ENCODE measurements at places on chromosomes 5 and 9. TPM values are rescaled to one million over a fixed set of nuclear protein-coding genes. Genes with fewer than 3 reads are reported as not detected.

Gene GPX3
- 3.8 TPM for polyA plus RNA-seq

Gene IL9
- polyA plus RNA-seq, result not detected

DNA sequence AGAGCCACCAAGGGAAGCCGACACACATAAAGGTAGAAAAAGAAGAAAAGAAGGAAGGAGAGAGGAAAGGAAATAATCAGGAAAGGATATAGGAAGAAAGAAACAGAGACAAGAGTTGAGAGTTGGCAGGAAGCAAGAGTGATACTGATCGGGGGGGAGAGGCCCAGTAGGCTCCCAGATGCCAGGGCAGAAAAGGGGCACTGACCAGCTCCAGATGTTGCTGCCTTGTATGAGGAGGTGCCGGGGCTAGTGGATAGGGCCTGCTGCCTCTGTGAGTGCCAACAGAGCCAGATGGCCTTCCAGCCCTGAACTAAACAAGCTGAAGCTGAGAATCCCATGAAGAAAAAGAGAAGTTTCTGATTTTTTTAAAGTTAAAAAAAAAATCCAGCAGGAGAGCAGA lies 82.0 kb upstream of the TRIM32 start:
- DNase-seq, result no peak

- no peak for DNase-seq
Measured at GRCh38 chr9:74672237-74672636, 175.1 kb downstream of the RORB start.

DNA sequence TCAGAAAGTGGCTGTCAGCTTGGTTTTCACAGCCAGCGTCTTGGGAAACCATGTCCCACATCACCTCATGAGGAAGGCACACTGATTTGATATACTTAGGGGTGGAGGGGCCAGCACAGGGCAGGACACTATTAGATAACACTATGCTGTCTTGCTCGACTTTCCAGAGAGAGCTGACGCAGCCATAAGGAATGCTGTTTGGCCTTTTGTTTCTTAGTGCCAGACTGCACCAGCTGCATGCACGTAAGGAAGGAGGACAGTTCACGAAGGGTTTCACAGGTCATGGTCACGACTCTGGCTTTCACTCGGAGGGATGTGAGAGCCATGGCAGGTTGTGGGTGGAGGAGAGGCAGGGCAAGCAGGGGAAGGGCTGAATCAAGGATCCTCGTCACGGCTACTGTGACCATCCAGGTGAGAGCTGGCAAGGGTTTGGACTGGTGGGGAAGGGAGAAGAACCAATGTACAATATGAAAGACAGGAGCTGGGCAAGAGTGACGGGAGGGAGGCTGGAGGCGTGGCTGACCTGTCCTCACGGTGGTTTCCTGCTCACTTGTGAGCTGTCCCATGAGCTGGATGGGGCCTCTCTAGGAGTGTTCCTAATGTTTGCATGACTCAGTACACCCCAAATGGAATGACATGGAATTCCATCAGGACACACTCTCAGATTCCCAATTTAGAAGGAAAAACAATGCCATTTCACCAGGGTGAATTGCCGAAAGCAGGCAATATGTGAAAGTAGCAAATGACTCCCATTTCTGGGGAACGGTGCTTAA lies 61.7 kb downstream of the OTULIN start:
- no peak for DNase-seq

DNA sequence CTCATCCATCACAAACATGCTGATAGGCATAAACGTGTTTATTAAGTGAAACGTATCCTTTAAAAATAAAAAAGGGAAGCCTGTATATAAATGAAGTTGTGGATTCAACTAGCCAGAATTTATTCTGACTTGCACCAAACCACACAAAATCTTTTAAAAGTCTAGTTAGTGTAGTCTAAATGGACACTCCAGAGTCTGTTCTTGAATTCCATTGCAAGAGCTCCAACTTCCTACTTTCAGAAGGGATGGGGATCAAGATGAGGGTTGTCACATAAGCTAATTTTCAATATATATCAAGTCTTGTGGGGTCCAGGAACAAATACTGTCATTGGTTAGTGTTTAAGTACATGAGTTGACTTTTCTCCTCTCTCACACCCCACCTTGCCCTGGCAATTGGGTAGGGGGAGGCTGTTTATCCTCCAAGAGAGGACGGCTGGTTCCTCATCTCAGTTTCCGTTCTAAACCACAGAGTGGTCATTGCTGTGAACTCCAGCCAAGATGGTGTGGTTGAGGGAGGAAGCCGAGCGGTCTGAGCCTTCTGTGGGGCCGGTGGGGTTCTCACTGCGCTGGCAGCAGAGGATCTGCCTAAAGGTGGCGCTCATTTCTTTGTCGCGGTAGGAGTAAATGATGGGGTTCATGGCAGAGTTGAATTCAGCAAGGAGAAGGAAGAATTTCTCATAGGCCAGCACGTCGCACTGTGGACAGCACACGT lies 163.2 kb downstream of the LPAR1 start:
- no peak for DNase-seq

- DNase-seq, result no peak
Measured at GRCh38 chr9:93122721-93123221, 11.3 kb downstream of the NINJ1 start.

DNA sequence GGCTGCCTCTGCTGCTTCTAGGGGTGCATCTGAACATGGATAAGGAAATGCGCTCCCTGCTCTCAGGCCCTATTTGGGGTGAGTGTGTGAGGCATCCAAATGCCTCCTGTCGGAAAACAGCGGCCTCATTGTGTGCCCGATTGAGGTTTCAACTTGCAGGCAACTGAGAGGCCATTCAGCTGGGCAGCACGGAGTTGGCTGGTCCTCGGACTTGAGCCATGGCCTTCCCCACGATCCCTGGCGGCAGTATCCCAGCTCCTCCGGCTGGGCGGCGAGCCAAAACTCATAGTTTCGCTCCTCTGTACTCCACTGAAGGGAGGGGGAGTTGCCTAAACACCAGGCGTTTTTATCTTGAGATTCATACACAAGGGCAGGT lies 597.3 kb upstream of the SGCD start:
- DNase-seq, result no peak

DNA sequence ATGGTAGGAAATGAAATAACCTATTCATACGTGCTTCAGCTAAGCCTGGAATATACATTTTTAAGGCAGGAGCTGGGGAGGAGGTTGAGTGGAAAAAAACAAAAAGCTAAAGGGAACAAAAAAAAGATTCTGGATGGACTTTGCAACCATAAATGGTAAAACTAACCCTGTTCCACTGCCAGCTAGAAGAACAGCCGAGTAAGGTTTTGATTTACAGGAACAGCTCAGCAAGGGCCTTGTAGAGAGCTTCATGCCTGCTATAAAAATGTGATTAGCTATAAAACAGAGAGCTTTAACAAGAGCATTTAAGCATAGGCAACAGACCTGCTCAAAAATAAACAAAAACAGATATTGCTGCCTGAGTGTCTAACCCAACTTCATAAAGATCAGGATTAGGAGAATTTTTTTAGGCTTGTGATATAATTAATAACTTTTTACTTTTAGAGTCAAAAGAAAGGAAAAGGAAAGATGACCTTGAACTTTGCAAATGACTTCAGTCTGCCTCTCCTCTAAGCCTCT lies 194.8 kb downstream of the FBXL7 start:
- peak; percentile 51 for DNase-seq

DNA sequence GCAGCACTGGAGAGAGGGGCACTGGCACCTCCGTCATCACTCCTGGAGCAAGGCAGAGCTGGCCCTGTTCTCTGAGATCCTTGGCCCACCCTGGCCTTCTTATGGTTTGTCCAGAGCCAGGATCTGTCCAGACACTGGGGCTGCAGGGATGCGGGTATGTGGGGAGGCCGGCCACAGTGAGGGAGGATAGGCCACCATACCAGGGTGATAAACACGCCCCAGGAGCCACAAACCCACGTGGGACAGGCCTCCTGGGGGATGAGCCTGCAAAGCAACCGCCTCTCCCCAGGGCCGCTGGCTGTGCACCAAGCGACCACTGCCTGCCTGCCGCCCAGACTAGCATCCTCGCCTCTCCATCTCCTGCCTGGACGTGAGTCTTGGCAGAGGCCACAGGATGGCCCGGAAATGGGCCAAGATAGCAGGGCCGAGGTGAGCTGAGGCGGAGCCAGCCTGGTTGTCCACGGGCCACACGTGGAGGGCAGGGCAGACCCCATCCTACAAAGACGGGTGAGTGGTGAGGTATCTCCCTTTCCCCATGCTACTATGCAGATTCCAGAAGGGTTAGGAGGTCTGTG lies 4.5 kb downstream of the OBP2A start:
- DNase-seq, result no peak

DNA sequence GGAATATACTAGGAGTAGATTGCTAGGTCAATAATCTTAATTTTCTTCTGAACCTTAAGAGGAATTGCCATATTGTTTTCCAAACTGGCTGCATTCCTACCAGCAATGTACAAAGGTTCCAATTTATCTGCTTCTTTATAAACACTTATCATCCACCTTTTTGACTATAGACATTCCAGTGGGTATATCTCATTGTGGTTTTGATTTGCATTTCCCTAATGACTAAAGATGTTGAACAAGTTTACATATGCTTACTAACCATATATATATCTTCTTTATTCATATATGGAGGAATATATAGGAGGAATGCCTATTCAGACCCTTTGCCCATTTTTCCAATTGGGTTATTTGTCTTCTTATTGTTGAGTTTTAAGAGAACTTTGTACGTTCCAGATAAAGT lies 7.6 kb downstream of the DNAJC18 start:
- no peak for DNase-seq

- no peak for DNase-seq
Measured at GRCh38 chr5:43363445-43364152, 48.6 kb downstream of the CCL28 start.

GRCh38 chr9:98146101-98146991 lies 27.3 kb upstream of the TRIM14 start:
- DNase-seq, result no peak

- DNase-seq, result peak; percentile 50
Measured at GRCh38 chr9:124399323-124399967, 15.8 kb downstream of the PSMB7 start.

GRCh38 chr5:96079075-96079474 lies 117.4 kb upstream of the ELL2 start:
- peak; percentile 83 for DNase-seq

GRCh38 chr5:1514027-1514818 lies 9.5 kb downstream of the LPCAT1 start:
- DNase-seq, result no peak

Gene INSL6
- polyA plus RNA-seq, result not detected

Gene FAT2
- not detected for polyA plus RNA-seq

Gene CXCL14
- polyA plus RNA-seq, result 1.6 TPM

Gene GKAP1
- 1.5 TPM for polyA plus RNA-seq

GRCh38 chr9:33289936-33290246 lies 425 bp upstream of the NFX1 start:
- no peak for DNase-seq

- no peak for DNase-seq
Measured at GRCh38 chr5:108615216-108615615, 132.5 kb upstream of the FER start.

Gene CRHBP
- polyA plus RNA-seq, result 0.05 TPM

DNA sequence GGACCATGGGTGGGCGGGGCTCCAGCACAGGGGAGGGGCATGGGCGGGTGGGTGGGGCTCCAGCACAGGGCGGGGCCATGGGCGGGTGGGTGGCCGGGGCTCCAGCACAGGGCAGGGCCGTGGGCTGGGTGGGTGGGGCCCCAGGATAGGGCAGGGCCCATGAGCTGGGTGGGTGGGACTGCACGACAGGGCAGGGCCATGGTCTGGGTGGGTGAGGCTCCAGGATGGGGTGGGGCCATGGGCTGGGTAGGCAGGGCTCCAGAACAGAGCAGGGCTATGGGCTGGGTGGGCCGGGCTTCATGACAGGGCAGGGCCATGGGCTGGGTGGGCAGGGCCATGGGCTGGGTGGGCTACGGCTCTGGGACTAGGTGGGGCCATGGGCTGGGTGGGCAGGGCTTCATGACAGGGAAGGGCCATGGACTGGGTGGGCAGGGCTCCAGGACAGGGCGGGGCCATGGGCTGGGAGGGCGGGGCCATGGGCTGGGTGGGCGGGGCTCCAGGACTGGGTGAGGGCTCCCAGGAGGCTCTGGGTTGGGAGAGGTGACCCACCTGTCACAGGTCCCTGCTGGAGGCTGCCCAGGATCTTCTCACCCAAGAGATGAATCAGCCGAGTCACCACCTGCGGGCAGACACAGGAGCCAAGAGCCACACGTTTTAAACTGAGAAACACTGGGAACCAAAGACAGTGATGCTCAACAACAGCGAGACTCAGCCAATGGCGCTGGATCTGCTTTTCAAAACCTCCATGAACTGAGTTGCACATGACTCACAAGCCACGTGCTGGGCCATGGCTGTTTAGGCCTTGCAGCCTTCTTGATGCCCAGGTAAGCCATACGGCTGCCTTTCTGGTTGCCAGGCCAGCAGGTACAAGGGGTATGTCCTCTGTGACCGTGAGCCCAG lies 33.6 kb upstream of the NSMF start:
- DNase-seq, result no peak

Gene ARHGAP26
- 4.8 TPM for polyA plus RNA-seq

DNA sequence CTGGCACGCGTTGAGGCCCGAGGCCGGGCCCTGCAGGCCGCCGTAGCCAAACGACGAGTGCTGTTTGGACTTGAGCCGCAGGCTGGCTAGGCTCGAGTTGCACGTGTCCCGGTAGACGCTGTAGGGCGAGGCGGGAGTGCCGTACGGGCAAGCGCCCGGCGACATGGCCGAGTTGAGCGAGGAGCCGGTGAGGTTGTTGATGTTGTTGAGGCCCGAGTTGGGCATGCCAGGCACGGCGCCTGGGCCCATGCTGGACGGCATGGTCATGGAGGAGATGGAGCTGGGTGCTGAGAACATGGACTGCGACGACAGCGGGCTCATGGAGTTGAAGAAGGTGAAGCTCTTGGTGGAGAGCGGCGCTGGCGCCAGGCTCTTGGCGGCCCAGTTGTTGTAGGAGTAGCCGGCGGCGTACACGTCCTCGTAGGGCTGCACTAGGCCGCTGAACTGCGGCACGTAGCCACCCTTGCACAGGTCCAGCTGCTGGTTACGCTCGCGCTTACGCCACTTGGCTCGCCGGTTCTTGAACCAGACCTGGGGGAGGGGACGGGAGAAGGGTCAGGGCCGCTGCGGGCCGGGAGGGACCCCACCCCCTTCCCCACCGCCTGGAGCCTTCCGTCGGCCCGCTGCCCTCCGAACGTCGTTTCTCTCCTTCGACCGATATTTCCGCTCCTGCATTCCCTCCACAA lies 5.1 kb downstream of the PITX1 start:
- no peak for DNase-seq

DNA sequence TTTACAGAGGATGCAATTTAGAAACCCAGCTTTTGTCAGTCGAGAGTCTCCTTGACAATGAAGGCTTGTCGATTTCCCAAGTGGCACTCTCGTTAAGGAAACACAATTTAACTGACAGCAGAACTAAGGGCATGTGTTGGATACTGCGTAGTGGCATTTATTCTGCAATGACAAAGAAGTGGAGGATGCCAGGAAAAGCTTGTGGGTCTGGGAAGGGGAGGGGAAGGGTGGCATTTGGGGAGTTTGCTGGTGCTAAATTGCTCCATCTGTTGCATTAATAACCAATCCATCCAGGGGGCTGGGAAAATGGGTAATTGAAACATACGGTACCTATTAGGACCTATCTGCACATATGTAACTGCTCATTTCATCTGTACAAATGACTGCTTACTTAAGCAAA lies 190.6 kb downstream of the NSG2 start:
- no peak for DNase-seq

Gene SHROOM1
- polyA plus RNA-seq, result 8.5 TPM

Gene HBEGF
- polyA plus RNA-seq, result 3.1 TPM

All from BJ (cell line).